ENCODE measurements at places on chromosomes 3 and 15. TPM values are rescaled to one million over a fixed set of nuclear protein-coding genes. Genes with fewer than 3 reads are reported as not detected.
A peak's percentile ranks its signal among the peaks of the same experiment; 100 is the strongest.

- H3K27ac ChIP-seq: no peak overlapping the region
- no peaks in the 10 kb centered on the region for H3K36me3 ChIP-seq
- H3K4me1 ChIP-seq: no peaks in the 10 kb centered on the region
- H3K27me3 ChIP-seq: no peaks in the 10 kb centered on the region
- peak; percentile 31 for DNase-seq
- no peak overlapping the region for H3K4me3 ChIP-seq
Observed at GRCh38 chr3:167406876-167407492, 26.9 kb upstream of the ZBBX start.

Gene TMEM41A
- total RNA-seq: 14.1 TPM

Gene CHRNA7
- 7.5 TPM for total RNA-seq

- 0 out of 2 replicates have a peak, but pooled peaks cover 2% of the 10 kb centered on the region for H3K4me1 ChIP-seq
- H3K27me3 ChIP-seq: no peaks in the 10 kb centered on the region
- H3K4me3 ChIP-seq: no peak overlapping the region
- no peak overlapping the region for H3K27ac ChIP-seq
- no peaks in the 10 kb centered on the region for H3K36me3 ChIP-seq
Observed at GRCh38 chr15:70712271-70712670, 51.1 kb downstream of the UACA start.

DNA sequence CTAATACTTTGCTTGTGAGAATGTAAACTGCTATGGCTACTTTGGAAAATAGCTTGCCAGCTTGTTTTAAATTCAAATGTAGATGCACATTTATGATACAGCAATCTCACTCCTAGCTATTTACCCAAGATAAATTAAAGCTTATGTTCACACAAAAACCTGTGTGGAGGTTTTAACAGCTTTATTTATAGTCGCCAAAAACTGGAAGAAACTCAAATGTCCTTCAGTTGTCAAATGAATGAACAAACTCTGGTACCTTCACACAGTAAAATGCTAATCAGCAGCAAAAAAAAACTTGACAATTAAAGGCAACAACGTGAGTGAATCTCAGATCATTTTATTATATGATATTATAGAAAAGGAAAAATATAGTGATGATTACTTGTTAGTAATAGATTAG is 248.6 kb upstream of the NECTIN3 start:
- DNase-seq: no peak
- H3K4me3 ChIP-seq: no peak overlapping the region
- H3K36me3 ChIP-seq: no peaks in the 10 kb centered on the region
- H3K27me3 ChIP-seq: no peaks in the 10 kb centered on the region
- no peaks in the 10 kb centered on the region for H3K4me1 ChIP-seq

- H3K27ac ChIP-seq: no peak overlapping the region
- no peak for DNase-seq
- no peaks in the 10 kb centered on the region for H3K4me1 ChIP-seq
- no peaks in the 10 kb centered on the region for H3K36me3 ChIP-seq
- no peak overlapping the region for H3K4me3 ChIP-seq
Observed at GRCh38 chr3:98843266-98843959, 58.1 kb downstream of the DCBLD2 start.

Gene SLC15A2
- 2.0 TPM for total RNA-seq

- DNase-seq: no peak
- H3K4me3 ChIP-seq: no peak overlapping the region
- H3K27ac ChIP-seq: no peak overlapping the region
- H3K27me3 ChIP-seq: no peaks in the 10 kb centered on the region
- H3K4me1 ChIP-seq: no peaks in the 10 kb centered on the region
- H3K36me3 ChIP-seq: no peaks in the 10 kb centered on the region
Observed at GRCh38 chr15:70348226-70348543, 250.5 kb upstream of the TLE3 start.

DNA sequence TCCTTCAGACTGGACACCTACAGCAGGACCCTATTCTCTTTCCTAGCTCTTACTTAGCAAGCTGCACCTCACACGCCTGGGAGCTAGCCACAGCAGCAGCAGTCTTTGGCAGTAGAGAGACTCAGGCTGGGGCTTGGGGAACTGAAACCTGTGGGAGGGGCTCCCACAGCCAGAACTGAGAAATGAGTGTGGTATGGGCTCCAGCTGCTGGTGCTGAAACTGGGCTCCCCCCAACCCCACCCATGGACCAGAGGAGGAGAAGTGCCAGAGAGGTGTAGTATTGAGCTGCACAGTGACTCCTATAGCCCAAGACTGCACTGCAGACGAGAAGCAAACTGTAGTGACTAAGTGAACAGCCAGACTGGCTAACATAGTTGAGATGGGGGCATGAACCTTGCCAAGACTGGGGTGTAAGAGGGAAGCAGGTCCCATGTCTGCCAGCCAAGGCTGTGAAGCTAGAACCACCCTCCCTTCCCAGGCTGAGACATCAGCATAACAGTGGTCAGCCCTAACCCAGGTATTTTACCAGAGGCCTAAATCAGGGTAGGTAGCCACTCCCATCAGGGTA is 62.5 kb downstream of the MYO5A start:
- no peaks in the 10 kb centered on the region for H3K36me3 ChIP-seq
- H3K4me1 ChIP-seq: peaks cover 4% of the 10 kb centered on the region
- no peaks in the 10 kb centered on the region for H3K27me3 ChIP-seq
- no peak for DNase-seq
- H3K4me3 ChIP-seq: no peak overlapping the region

DNA sequence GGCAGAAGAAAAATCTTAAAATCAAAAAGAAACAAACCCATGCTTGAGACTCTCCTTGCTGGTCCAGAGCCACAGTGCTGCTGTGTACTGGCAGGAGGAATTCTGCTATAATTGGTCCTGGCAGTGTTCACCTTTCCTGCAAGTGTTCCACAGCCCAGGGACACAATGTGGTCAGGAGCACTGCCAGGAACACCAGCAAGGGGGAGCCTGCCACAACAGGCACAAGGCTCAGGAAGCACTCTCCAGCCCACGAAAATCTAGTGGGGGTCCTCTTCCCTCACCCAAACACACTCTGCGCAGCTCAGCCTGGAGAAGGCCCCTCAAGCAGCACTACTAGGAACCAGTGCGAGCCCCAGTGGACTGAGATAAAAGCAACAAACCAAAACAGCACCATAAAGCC is 92.9 kb downstream of the UBE3A start:
- H3K36me3 ChIP-seq: no peaks in the 10 kb centered on the region
- peak; percentile 15 for DNase-seq
- H3K27me3 ChIP-seq: no peaks in the 10 kb centered on the region

Gene RASSF1
- total RNA-seq: 11.2 TPM

- H3K36me3 ChIP-seq: no peaks in the 10 kb centered on the region
- no peak for DNase-seq
- H3K27me3 ChIP-seq: peaks cover 2% of the 10 kb centered on the region
- H3K4me1 ChIP-seq: peaks cover 3% of the 10 kb centered on the region
Observed at GRCh38 chr3:193841581-193841980, 248.6 kb downstream of the OPA1 start.

DNA sequence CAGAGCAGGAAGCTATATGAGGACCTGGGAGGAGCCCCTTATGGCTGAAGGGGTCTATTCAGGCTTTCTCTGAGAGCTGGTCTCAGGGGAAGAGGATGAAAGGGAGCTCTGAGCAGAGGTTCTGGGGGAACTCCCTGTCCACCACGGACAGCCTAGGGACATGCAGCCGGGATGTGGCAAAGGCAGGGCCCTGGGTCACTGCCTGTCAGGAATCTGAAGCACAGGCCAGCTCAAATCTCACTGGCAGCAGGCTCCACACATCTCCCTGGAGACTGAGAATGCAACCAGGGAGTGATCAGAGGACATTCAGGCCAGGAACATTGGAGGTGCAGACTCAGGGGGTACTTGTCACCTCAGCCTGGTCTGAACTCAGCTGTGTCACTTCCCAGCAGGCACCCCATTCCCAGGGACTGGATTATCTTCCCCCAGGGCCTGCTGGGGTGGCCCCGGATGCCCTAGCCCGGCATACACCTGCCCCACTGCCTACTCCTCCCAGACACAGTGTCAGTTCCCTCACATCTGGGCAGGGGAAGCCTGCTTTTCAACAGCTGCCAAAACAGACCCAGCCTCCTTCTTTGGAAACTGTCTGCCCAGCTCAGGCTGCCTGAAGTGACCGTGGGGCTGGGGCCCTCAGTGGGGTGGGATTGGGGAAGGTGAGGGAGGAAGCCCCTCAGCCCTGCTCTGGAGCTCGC is 18.3 kb upstream of the SEMA3F start:
- DNase-seq: no peak
- H3K27me3 ChIP-seq: no peaks in the 10 kb centered on the region
- peaks cover 35% of the 10 kb centered on the region for H3K4me1 ChIP-seq
- no peak overlapping the region for H3K4me3 ChIP-seq
- H3K27ac ChIP-seq: no peak overlapping the region
- no peaks in the 10 kb centered on the region for H3K36me3 ChIP-seq

DNA sequence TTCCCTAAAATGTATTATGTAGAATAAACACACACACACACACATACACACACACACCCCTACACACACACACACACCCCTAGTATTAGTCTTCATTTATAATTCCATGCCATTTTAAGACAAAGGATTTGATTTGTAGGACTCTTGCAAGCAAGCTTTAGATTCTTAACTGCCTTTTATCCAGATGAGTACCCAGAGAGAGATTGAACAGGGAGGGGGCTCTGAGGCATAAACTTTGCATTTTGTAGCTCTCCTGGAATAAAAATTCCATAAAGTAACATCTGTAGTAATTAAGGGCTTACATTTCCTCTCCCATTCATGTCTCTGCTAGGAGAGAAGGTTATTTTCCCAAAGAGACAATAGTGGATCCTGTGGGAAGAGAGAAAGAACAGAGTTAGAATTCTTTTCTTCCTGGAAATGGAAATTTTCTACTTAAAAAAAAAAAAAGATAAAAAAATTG is 479.4 kb downstream of the RBMS3 start:
- H3K27ac ChIP-seq: no peak overlapping the region

Gene TNFAIP8L3
- total RNA-seq: 0.67 TPM

Gene CLDN18
- total RNA-seq: not detected

DNA sequence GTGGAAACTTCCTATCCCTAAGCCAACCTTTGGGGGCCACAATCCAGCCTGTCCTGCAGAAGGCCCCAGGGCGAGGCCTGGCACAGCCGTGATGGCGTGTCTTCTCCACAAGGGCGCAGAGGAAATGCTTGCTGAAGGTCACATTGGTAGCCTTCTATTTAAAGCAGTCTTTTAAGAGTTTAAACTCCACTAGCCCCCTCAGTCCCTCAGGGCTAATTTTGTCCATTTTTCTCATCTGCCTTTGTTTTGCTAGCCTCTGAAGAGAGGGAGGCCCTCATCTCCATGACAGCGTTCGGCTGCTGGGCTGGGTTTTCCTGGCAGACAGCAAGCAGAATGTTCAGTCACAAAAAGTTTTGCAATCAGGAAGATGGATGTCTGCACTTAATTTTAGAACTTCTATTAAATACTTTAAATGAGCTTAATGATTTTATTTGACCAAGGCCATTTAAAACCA is 40.8 kb downstream of the RARB start:
- H3K27me3 ChIP-seq: no peaks in the 10 kb centered on the region
- H3K4me1 ChIP-seq: no peaks in the 10 kb centered on the region
- no peaks in the 10 kb centered on the region for H3K36me3 ChIP-seq
- no peak overlapping the region for H3K4me3 ChIP-seq
- no peak for DNase-seq

GRCh38 chr3:117399311-117400078 is 689.9 kb downstream of the TUSC7 start:
- peak; percentile 33 for DNase-seq
- no peak overlapping the region for H3K4me3 ChIP-seq
- peaks cover 22% of the 10 kb centered on the region for H3K4me1 ChIP-seq

Gene ATP8B4
- total RNA-seq: 0.24 TPM

Gene CCNL1
- total RNA-seq: 61.2 TPM

- DNase-seq: no peak
- H3K36me3 ChIP-seq: no peaks in the 10 kb centered on the region
- H3K27me3 ChIP-seq: no peaks in the 10 kb centered on the region
- no peak overlapping the region for H3K4me3 ChIP-seq
- no peaks in the 10 kb centered on the region for H3K4me1 ChIP-seq
- H3K27ac ChIP-seq: no peak overlapping the region
Observed at GRCh38 chr15:62976301-62976881, 66.2 kb upstream of the TPM1 start.

DNA sequence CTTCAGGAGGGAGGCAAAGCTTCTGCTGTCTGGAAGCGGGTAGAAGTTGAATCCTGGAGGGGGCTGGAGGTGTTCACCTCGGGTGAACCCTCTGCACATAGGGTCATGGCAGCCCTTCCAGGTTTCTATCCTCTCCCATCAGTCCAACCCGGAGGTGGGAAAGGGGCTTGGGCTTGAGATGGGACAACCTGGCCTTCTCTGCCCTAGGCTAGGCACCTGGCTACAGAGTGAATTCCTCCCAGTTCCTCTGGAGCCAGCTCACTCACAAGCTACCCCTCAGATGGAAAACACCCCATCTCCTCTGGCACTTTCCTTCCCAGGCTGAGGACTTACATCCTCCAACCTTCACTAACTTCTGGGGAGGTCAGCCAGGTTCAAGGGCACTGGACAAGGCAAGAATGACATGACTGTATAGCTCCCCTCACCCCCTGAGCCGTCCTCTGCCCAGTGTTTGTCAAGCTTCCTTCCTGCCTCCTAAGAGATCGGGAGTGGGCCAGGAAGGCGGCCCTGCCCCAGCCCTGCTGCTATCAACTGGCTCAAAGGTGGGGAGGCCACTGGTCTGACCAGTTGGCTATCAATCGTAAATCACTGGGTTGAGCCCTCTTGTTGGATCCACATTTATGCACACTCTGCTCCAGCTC is 45.8 kb downstream of the KLF15 start:
- H3K27me3 ChIP-seq: no peaks in the 10 kb centered on the region
- no peaks in the 10 kb centered on the region for H3K36me3 ChIP-seq
- H3K4me3 ChIP-seq: no peak overlapping the region

Gene DNAH1
- total RNA-seq: 1.5 TPM

Gene GOLGA8K
- 0.48 TPM for total RNA-seq

DNA sequence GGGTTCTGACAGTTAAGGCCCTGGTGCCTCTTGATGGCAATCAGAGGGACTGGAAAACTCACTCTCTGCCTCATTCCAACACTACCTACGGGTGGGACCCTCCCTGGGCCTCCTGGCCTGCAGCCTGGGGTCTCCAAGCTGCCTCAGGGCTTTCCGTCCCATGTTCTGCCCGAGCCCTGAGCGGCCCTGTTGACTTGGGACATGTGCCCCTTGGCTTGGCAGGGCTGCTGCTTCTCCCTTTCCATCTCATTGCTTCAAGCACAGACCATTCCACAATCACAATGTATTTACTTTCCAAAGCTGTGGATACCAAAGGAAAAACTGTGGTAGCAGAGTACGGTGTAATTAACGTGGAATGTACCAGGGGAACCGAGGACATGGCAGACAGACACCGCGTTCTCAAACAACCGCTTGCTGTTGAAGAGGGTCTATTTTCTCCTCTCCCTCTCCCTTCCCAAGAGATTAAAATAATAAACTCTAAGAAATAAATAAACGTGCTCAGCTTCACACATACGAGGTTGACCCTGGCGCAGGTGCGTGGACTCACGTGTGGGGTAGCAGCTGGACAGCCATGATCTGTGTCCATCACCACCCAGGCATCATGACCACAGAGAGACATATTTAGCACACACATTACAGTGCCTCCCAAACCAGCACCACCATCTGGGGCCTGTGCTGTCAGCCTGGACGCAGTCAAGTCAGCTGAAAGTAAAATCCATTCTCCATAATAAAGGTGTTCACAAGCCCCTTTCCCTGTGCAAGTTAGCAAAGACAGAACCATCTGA is 172.0 kb downstream of the XXYLT1 start:
- H3K27ac ChIP-seq: no peak overlapping the region
- no peak overlapping the region for H3K4me3 ChIP-seq
- no peaks in the 10 kb centered on the region for H3K4me1 ChIP-seq
- H3K36me3 ChIP-seq: no peaks in the 10 kb centered on the region
- no peaks in the 10 kb centered on the region for H3K27me3 ChIP-seq

GRCh38 chr3:162742159-162742717 is 1245.6 kb downstream of the OTOL1 start:
- no peak overlapping the region for H3K4me3 ChIP-seq
- H3K36me3 ChIP-seq: no peaks in the 10 kb centered on the region
- H3K27me3 ChIP-seq: no peaks in the 10 kb centered on the region
- H3K27ac ChIP-seq: peak overlapping the region; percentile 43
- no peaks in the 10 kb centered on the region for H3K4me1 ChIP-seq
- DNase-seq: no peak

All from H1 (cell line).